Stimulated activated CD8-positive, alpha-beta memory T cell treated with anti-CD3 and anti-CD28 coated beads, Interleukin-2, amount 100 ng/mL, for 1 hour (primary cell): ENCODE measurements at places on chromosomes 5 and 9.

DNA sequence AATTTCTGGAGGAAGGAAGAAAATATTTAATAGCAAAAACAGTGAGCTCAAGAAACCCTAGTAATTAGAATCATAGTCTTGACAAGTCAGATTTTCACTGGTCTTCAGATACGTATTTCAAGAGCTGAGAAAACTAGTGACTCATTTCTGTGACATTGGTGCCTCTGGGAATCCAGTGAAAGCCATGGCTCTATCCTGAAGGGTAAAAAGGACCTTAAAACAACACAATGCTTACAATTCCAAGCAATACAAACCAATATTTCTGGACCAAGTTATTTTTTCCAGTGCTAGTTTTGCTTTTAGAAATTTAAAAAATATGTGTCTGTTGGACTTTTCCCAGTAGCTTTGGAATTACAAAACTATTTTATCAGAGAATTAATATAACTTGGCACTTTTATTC is 140.3 kb downstream of the LPAR1 start:
- no peak for DNase-seq

DNA sequence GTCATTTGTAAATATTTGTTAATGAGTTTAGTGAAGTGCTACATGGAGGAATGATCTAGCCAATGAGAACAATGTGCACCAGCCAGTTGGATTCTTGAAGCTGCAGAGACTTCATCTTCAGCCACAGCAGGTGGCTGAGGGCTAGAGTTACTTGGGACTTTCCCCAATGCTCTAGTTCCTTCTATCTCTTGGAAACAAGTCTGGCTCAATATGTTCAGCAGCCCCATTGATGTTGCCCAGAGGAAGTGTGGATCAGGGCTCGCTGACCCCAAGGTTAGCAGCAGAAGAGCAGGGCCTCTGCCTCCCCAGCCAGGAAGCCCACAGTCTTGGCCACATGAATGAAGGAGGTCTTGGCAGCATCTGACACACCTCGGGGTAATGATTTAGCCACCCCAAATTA is 117.5 kb downstream of the SLC1A3 start:
- no peak for DNase-seq

GRCh38 chr9:16575142-16575985 is 295.1 kb downstream of the BNC2 start:
- no peak for DNase-seq

GRCh38 chr9:120892748-120893610 is 16.0 kb upstream of the PHF19 start:
- DNase-seq: no peak

GRCh38 chr9:10212702-10213101 is 400.1 kb downstream of the PTPRD start:
- DNase-seq: no peak

DNA sequence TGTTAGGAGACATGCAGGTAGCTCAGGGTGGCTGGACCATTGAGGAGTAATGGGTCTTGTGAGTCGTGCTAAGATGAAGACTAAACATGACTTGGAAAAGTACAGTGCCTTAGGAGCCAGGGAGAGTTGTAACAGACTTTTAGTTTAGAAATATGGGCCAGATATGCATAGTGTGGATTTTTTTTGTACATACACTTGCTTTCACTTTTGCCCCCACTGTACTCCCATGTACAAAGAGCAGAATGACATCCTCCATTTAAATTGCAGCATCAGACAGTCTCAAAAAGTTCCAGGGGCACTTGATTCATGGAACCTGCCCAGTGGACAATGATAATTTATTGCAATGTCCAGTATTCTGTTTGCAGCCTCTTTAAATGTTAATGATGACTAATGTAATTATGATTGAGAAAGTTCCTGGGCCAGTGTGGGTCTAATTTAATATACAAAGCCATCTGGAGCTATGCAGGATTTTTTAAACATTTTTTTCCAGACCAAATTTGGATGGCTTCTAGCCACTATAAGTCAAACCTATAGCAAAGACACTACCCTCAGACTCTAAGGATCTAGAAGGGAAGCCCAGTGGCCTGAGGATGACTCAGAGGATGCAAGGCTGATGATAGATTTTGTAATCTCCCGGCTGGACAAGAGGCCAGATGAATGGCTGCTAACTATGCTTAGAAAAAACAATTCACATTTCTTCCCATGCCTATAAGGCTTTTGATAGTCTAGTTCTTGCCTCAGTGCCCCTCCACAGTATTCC is 80.1 kb downstream of the TRPC7 start:
- DNase-seq: no peak

DNA sequence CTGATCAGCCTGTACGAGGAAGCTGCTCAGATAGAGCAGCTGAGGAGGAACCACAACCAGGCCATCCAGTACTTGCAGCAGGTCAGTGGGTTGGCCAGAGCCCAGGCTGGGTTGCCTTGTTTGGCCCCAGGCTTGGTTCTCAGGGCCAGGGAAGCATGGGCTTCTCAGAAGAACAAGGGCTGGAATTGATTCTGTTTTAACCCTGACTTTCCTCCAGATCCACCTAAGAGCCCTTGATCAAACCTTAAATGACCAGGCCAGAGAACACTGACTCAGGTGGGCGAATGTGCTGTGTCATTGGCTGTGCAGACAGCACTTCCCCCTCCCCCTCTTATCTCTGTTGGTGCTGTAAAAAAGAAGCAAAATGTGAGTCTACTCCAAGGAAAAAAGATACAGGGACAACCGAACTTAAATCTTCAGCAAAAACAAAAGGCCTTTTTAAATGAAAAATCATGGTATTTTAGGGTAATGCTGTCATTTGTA is 28.1 kb downstream of the TTC23L start:
- DNase-seq: no peak

- no peak for DNase-seq
Observed at GRCh38 chr5:1510631-1511030, 13.1 kb downstream of the LPCAT1 start.

DNA sequence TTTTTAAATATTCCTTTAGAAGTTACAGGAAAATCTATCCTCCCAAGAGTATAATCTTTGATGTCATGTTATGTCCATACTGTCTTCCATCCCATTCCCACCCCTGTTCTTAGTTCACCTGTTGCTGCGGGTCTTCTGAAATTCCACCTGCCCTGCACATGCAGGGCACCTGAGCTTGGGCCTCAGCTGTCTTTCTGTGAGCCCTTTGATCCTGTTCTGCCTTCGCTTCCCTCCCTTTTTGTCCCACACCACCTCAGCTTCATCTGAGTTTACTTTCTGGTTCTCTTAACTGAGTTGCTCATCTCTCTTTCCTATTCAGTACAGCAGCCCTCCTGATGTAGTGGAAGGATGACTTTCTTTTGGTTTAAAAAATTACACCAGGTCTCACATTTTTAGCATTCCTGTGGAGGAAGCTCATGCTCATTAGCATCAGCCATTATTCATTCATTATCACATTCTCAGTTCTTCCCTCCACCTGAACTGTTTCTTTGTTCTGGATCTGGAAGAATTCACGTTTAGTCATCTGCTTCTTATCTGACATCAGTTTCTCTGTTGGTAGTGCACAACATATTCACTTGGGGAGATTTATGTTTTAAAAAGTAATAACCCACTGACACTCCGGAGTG is 211.0 kb downstream of the ADCY2 start:
- no peak for DNase-seq

GRCh38 chr9:134325096-134325812 is 1.0 kb upstream of the RXRA start:
- no peak for DNase-seq

- no peak for DNase-seq
Observed at GRCh38 chr5:123500471-123500870, 11.5 kb upstream of the CSNK1G3 start.

DNA sequence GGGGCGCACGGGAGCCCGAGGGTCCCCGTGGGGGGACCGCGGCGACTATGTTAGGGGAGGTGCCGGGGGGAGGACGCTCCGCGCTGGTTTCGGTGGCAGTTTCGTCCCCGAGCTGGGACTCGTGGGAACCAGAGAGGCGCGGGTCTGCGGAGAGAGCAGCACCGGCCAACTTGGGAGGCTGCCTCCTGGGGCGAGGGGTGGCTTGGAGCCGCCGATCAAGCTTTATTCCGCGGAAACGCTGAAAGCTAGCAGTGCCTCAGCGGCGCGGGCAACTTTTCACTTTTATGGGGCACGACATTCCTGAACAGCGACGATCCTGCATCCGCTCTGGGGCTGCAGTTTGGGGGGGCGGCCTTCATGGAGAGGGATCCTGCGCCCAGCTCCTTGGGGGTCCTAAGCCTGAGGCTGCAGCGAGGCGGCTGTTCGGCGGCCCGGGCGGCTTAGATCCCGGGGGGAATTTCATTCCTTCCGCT is 369 bp downstream of the OCLN start:
- no peak for DNase-seq

GRCh38 chr9:131523451-131524435 is 7.3 kb downstream of the UCK1 start:
- DNase-seq: no peak

DNA sequence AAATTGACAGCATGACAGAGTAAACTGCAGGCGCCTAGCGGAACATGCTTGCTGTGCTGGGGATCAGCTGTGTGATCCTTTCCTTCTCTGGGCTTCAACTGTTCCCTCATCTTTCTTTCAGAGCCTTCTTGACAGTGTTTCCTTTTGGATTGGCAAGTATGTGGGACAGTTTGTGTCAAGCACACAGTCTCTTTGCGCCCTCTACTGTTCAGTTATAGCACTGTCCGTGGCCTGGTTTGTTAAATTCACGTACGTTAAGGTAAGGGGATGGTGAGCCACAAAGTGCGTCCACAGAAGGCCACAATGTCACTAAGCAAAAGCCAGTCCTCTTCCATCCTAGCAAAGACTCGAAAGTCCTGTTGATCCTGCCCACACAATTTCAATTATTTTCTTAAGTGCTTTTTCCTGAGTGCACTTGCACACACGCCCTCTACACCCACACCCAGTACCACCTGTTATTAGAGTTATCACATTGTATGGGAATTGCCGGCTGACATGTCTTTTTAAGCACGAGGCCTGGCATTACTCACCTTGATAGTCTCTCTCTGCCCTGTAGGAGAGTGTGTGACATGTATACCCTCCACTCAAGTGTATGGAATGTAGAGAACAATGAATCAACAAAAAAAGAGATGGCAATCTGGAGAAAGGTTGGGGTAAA is 22.5 kb upstream of the PTPN3 start:
- DNase-seq: no peak

GRCh38 chr5:64814073-64814472 is 45.3 kb downstream of the CWC27 start:
- DNase-seq: no peak

- no peak for DNase-seq
Observed at GRCh38 chr5:116444373-116445295, 130.0 kb downstream of the SEMA6A start.

DNA sequence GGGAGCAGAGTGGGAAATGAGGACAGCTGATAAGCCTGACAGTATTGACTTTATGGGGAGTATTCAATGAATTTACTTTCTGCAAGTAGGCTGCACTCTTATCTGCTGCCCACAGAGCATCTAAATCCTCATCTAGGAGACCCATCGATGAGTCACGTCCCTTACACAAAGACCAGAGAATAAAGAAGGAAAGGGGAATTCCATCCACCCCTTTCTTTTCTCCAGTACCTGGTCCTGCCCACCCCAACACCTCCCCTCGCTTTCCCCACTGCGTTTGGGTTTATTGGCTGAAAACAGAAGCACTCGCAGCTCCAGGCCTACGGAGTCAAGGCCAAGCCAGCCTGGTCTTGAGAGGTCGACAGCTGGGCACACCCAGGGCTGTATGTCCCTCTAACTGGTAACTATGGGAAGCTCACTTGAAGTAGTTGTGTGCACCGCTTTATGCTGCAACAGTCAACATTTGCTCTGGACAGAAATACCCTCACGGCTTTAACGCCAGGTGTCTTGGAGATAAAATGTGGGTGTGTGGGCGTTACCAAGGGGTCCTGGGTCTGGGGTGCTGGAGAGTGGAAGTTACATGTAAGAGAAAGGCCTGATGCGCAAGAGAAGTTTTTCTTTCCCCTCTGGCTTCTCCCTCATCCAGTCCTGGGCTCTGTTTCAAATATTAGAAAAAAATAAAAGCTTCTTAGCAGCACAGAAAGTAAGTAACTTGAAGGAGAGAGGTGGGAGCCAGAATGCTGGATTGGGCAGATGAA is 14.5 kb upstream of the TAL2 start:
- no peak for DNase-seq

- no peak for DNase-seq
Observed at GRCh38 chr9:79980432-79980831, 408.7 kb downstream of the TLE4 start.
